ENCODE measurements at places on chromosomes 2 and 18.

DNA sequence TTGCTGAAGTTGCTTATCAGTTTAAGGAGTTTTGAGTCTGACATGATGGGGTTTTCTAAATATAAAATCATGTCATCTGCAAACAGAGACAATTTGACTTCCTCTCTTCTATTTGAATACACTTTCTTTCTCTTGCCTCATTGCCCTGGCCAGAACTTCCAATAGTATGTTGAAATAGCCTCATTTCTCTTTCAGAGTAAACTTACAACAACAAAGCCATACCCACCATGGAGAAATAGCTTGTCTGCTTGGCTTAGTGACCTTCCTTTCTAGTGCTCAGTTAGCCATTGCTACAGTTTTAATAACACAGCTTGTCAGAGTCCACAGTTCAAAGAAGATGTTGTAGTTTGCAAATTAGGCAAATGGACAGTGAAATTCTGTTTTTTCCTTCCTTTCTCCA, 228.0 kb downstream of the ETAA1 start:
- no peak for DNase-seq

- DNase-seq = no peak
These were observed 3.0 kb upstream of the CHMP3 start for GRCh38 chr2:86566158-86566820.

DNA sequence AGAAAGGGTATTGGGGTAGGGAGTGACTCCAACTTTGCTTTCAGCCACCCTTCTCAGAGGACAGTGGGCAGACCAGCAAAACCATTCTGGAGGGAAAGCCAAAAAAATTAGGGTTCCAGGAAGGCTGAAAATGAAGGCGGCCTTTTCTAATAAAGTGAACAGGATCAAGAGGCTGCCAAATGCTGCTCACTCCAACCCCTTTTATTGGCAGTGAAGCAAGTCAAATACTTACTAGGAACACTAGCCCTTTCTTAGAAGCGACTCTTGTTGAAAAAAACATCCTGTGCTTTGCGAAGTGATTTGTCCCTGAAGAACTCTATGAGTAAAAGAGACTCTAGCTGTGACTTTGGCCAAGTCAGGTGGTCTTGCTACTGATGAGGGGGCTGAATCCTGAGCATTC, 83.6 kb upstream of the CYP1B1 start:
- no peak for DNase-seq

DNA sequence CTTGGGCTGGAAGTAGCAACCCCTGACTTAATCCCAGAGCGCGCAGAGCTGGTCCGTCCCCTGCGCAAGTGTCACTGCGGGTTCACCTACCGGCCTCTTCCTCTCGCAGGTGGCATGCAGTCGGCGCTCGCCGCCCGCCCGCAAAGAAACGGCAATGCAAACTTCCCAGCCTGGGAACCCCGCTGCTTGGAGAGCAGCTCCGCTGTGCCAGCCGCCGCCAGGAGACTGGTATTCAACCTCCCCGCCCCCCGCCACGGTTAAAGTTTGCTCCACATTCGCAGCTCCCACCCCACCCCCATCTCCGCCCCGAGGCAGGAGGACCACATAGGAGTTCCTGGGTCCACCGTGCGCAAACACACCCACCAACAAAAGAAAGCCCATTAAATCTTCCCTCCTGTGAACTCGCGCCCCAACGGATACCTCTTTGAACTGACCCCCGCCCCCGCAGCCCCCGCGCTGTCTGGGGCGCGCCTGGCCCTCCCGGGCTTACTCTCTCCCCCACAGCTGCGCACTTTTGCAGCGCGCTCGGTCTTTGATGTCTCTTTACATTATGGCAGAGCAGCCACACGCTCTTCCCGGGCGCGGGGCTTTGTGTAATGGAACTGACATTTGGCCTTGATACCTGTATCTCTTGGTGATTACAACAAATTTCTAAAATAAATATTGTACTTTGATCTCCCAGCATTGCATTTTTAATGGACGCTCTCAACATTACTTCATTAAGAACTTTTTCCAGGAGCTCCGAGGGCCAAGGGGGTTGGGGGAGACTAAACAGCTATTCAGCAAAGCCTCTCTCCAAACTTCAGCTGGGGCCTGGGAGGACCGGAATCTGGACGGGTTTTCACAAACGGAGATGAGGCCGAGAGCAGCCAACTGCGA, 3.1 kb upstream of the SP5 start:
- no peak for DNase-seq

- DNase-seq = no peak
These were observed 66.1 kb upstream of the DTNA start for GRCh38 chr18:34643989-34644388.

GRCh38 chr2:15730545-15731212, 139.0 kb downstream of the DDX1 start:
- peak; percentile 81 for DNase-seq

GRCh38 chr18:46649071-46649862, 7.8 kb downstream of the LOXHD1 start:
- DNase-seq = no peak

DNA sequence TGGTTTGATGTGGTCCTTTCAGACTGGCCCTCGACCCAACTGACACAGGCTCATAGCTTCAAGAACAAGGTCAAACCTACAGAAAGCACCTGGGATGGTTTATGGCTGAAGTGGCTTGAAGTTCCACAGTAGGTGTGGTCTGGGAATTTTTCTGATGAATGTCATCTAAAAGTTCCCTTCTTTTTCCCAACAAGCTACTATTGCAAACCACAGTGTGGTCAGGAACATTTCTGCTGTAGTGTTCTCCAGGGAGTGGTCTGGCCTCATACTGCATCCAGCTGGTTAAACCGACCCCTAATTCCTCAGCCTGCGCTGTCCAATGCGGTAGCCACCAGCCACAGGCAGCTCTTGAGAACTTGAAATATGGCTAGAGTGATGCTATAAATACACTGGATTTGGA, 92.7 kb downstream of the FAM124B start:
- DNase-seq = no peak

- no peak for DNase-seq
These were observed 531.2 kb downstream of the NYAP2 start for GRCh38 chr2:225930687-225931086.

- no peak for DNase-seq
These were observed 1.5 kb downstream of the OSBPL1A start for GRCh38 chr18:24396082-24396633.

DNA sequence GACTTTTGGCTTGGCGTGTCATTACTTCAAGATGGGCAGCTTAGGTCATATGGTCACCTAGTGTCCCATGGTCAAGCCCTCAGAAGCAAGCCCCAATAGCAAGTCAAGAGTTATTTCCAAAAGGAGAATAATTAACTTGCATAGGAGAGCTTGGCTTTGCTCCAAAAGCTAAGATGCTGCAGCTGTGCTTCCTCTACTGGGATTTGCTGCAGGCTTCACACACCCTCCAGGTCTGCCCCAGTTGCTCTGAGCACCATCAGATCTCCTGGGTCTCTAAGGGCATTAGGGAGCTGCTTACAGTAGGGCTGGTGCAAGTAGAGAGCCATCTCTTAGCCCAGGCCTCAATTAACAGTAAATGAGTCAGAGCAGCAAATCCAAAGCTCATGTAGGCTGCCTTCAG, 46.6 kb downstream of the THUMPD2 start:
- no peak for DNase-seq

DNA sequence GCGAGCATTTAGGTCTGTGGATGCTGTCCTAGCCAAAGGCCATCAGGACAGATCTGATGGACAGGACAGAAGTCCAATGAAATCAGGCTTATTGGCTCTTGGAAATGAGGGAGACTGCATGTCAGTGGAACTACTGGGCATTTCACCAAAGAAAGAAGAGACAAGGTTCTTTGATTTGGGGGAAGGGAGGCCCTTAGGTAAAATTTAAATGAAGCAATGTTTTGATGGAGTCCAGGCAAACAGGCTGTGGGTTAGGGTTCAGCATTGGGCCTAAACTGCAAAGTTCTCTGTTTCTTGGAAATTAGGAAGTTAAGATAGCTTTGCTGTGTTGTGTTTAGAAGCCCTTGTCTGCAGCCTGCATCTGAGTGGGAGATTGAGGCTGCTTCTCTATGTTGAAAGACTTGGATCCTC, 31.6 kb upstream of the RNF149 start:
- DNase-seq = no peak

DNA sequence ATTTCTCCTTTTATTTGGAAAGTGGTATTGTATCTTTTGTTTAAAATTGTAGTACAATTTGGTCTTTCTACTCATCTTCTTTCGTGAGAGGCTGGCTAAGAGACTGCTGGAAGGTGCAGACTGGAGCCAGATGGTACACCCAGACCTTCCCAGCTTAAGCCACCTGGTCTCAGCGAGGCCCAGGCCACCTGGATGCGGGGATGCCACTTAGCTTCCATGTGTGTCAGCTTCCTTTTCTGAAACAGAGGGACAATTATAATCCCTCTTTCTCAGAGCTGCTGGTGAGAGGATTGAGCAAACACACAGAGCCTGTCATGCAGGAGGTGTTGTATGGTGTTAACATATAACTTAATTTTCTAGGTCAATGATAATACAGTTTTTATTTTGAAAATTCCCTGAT, 17.4 kb downstream of the FARP2 start:
- no peak for DNase-seq

DNA sequence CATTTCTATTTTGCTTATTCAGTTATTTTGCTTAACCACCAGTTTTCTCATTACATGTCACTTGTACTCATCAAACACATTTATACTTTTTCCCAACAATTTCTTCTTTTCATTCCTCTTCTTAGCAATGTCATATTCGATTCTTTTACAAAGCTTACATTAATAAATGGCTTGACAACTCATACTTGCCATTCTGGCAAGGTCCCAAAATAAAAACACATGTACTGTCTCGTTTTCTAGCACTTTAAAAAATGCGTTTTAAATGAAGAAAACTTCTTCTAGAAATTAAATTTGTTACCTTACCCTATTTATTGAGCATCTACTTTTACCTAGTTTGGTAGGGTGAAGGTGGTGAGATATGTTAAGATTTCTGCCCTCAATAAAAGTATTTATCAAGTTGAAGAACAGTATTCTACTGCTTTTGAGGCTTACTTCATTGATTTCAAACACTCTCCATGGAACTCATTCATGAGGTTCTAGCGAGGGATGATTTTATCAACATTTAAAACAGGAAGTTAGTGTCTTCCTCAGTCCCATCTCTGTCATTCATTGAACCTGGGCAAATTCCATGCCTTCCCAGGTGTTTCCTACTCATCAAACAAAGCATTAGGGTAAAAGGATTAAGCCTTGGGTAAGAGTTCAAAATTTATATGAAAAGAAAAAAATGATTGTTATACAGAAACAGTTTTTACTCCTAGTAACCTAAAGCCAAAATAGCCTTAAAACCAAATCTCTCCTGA, 52.6 kb downstream of the CALCRL start:
- no peak for DNase-seq
